Bronchial smooth muscle cell (primary cell): ENCODE measurements at places on chromosomes 5 and 9. TPM values are rescaled to one million over a fixed set of nuclear protein-coding genes. Genes with fewer than 3 reads are reported as not detected.

The PRDM9 gene
- not detected in 2 replicates for total RNA-seq

The SPATA31C1 gene
- total RNA-seq, result not detected in 2 replicates

The PANK3 gene
- total RNA-seq, result 12.0 and 18.4 TPM in 2 replicates

The STING1 gene
- 30.9 and 42.2 TPM in 2 replicates for total RNA-seq

The GPR151 gene
- not detected in 2 replicates for total RNA-seq

The CCDC171 gene
- total RNA-seq, result 4.4 and 5.7 TPM in 2 replicates

The GLIPR2 gene
- 53.1 and 101 TPM in 2 replicates for total RNA-seq

The QRFP gene
- total RNA-seq, result not detected in 2 replicates

The VCAN gene
- 388 and 432 TPM in 2 replicates for total RNA-seq

The C9orf50 gene
- under 0.01 TPM in 2 replicates for total RNA-seq

The ANKRD34B gene
- not detected in 2 replicates for total RNA-seq

The FGD3 gene
- total RNA-seq, result not detected in 2 replicates

The ENTREP1 gene
- under 0.01 TPM in 1 of 2 replicates, not detected in the other for total RNA-seq

The HRH2 gene
- total RNA-seq, result under 0.01 TPM in 1 of 2 replicates, not detected in the other

The PNPLA7 gene
- total RNA-seq, result 1.8 and 3.0 TPM in 2 replicates

The RUSC2 gene
- total RNA-seq, result 10.4 and 12.7 TPM in 2 replicates

The NAA35 gene
- 14.6 and 19.5 TPM in 2 replicates for total RNA-seq

The PTCH1 gene
- total RNA-seq, result 1.6 and 3.3 TPM in 2 replicates

The SPATA6L gene
- 0.26 and 0.63 TPM in 2 replicates for total RNA-seq

The SPINK5 gene
- under 0.01 and 0.09 TPM in 2 replicates for total RNA-seq

The NDUFAF2 gene
- total RNA-seq, result 15.8 and 23.2 TPM in 2 replicates

The NDUFA8 gene
- 31.5 and 36.8 TPM in 2 replicates for total RNA-seq
